ENCODE measurements at places on chromosomes 16 and 17.

DNA sequence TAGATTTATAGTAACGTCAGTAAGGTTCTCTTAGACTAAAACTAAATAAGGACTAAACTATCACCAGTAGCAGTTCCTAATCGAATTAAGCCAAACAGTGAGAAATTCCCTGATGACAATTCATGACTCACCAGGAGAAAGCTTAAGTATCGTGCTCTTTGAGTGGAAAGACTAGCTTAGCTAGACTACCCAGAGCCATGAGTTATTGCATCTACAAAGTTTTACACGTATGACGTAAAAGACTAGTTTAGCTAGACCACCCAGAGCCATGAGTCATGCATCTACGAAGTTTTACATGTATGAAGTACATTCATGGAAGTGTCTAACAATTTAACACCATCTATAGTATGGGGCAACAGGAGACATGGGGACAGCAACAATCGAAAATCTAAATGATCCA, 36.6 kb downstream of the UBE2G1 start:
- no peak for DNase-seq

DNA sequence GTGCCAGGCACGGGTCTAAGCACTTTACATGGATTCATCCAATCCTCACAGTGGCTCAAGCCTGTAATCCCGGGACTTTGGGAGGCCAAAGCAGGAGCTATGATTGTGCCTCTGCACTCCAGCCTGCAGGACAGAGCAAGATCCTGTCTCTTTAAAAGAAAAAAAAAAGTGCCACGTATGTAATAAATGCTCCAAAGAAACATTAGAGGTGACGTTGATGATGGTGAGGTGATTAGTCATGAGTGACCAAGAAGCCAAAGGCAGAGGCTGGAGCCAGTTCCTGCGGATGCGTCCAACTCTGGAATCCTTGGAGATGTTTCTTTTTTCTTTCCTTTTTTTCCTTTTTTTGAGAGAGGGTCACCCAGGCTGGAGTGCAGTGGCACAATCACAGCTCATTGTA, 59.4 kb upstream of the SIAH1 start:
- no peak for DNase-seq

- DNase-seq: no peak
Measured at GRCh38 chr17:61199431-61200338, 200.0 kb upstream of the TBX2 start.

- no peak for DNase-seq
Measured at GRCh38 chr16:9404811-9405210, 313.4 kb downstream of the HAPSTR1 start.

DNA sequence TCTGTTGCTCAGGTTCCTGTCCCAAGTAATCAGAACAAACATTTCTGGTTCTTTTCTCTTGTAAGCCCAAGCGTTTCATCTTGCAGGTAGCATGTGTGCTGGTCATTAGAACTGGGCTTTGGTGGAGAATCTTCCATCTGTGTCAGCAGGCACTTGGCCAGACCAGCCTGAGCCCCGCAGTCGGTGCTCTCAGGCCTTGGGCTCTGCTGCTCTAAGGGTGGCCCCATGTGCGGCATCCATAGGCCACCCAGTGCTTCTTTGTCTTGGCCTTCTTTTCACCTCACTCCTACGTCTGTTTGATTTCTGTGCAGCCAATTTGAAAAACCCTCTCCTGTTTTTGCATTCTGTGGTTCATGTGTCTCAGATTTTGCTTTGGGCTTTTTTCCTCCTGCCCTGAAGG, 51.6 kb downstream of the PLD6 start:
- no peak for DNase-seq

DNA sequence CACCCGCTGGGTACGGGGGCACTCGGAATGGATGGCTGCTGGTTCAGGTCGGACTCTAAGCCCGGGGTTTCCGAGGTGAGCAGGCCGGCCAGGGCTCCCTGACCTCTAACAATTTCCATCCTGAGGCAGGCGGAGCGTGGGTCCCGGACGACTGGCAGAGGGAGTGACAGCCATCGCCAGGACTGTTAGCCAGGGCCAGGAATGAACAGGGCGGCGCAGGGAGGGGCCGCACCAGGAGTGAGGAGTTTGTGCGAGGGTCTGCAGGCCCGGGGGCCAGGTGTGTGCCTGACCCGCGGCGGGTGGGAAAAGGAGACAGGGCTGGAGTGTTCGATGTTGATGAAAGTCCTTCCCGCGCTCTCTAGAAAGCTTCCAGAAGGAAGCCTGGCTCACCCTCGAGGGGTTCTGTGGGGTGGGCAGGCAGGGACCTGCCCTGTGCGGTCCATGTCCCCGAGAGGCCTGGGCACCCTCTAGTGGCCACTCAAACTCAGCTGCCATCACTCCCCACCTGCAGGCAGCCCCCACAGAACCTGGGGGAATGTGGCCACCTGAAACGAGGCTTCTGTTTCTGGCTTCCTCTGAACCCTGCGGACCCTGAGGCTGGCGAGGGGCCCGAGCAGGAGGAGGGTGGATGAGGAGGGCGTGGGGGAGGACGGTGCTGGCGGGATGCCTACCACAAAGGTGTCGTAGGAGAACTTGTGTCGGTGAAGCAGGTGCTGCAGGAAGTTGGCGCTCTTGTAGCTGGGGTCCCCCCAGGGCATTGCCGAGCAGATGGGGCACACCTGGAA, 8.2 kb downstream of the RNF166 start:
- no peak for DNase-seq

Data from erythroblast (primary cell).